ENCODE measurements at places on chromosomes 1 and 21.

DNA sequence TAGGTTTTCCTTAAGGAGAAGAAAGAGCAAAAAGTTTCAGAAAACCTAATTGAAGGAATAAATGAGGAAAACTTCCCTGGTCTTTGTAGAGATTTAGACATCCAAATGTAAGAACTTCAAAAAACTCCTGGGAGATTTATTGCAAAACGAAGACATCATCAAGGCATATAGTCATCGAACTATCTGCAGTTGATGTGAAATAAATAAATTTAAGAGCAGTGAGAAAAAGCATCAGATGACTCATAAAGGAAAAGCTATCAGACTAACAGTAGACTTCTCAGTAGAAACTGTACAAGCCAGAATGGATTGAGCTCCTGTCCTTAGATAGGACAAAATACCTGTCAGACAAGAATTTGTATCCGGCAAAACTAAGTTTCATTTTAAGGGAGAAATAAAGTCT, 569.4 kb upstream of the ADAMTS5 start:
- DNase-seq: no peak

GRCh38 chr1:34188418-34188817, 11.7 kb downstream of the C1orf94 start:
- no peak for DNase-seq

- DNase-seq: peak; percentile 19
Observed at GRCh38 chr1:6178751-6179563, 1.2 kb downstream of the CHD5 start.

DNA sequence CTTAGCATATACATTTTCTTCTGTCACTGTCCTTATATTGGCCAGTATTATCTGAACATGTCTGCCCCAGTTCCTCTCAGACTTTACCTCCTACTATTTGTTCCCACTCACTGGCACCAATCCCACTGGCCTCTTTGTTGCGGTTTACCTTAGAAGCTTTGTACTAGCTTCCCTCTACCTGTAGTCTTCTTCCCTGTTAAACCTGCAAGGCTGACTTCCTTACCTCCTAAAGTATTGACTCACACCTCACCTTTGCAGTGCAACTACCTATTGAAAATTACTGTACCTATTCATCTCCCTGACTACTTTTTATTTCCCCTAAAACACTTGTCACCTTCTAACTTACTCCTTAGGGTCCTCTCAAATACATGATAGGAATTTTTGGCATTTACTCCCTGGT, 111.1 kb downstream of the CLEC20A start:
- no peak for DNase-seq

DNA sequence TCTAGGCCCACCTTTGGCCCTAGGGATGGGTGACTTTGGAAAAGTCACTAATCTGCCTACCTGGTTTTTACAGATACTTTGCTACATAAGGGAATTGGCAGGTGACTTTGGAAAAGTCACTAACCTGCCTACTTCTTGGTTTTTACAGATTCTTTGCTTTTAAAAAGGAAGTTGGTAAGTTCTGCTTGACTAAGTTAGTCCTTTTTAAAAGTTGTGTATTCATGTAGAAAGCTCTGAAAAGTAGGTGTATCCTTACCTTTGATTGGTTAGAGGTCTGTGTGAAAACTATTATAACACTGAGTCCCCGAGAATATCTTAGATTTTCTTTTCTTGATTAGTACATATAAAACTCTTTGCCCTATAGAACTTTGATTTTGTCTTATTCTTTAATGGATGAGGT, 12.4 kb downstream of the ATF6 start:
- DNase-seq: no peak

DNA sequence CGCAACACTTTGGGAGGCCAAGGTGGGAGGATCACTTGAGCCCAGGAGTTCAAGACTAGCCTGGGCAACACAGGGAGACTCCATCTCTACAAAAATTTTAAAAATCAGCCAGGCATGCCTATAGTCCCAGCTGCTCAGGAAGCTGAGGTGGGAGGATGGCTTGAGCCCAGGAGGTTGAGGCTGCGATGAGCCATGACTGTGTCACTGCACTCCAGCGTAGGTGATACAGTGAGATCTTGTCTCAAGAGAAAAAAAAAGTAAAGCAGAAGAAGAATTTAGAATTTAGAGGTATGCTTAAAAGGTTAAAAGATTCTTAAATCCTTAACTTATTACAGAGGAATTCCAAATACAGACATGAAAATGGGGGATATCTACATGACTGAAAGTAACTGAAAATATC, 79.5 kb downstream of the SMYD3 start:
- DNase-seq: no peak

GRCh38 chr1:15883326-15883725, 35.8 kb downstream of the SPEN start:
- DNase-seq: no peak

DNA sequence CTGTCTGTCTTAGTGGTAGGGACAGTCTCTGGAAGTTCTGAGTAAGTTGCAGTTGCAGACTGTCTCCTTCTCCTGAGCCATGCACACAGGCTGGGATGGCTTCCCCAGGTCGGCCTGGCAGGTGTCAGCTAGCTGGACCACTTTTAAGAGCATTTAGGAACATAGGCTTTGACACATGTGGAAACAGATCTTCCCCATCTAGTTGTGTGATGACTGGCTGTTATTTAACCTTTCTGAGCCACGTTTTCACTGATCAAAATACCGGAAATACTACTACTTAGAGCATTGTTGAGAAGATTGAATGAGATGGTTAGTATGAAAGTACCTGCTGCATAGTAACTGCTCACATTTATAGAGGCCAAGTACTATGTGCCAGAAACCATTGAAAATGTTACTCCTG, 6.2 kb upstream of the MAPKAPK2 start:
- DNase-seq: no peak

DNA sequence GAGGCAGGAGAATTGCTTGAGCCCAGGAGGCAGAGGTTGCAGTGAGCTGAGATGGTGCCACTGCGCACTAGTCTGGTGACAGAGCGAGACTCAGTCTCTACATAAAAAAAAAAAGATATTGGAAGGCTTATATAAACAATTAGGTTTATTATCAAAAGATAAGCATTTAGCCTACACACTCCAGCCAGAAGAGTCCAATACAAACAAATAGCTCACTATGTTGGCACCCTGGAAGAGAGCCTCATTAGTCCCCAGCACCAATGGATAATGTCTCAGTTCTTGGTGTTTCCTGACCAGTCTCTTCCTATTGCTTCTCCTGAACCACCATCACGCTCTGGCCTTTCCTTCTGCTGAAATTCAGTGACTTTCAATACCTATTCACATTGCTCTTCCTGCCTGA, 48.6 kb upstream of the ATP1A1 start:
- no peak for DNase-seq

DNA sequence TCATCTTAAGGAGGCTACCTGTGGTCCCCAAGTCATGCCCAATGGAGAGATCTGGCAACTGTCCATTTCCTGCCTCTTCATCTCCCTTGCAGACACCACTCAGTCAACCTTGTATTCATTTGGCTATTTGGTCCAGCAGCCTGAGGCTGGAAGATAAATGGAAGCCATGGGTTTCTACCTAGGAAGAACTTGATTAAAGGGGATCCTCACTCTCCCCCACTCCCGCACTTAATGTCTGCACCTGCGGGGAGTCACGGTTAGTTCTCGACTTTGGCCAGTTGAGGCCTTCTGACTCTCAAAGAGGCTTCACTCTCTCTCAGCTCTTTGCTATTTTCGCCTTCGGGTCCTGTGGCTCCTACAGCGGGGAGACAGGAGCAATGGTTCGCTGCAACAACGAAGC, 8.4 kb upstream of the ATXN7L2 start:
- peak; percentile 0 for DNase-seq

- DNase-seq: no peak
Observed at GRCh38 chr1:211309617-211310016, 17.0 kb upstream of the TRAF5 start.

DNA sequence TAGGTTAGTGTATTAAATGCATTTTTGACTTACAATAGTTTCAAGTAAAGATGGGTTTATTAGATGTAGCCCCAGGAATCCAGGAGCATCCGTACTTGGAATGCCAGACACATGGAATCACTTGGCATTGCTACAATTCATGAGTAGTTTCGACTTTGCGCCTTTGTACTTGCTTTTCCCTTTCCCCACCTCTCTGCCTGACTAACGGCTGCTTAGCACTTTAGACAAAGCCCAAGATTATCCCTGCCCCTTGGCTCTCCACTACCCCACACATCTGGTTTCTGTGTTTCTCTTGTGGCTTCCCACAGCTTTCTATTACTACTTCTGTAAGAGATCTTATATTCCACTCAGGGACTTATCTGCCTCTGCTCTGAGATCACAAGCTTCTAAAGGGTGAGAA, 397.7 kb upstream of the POU3F1 start:
- no peak for DNase-seq

DNA sequence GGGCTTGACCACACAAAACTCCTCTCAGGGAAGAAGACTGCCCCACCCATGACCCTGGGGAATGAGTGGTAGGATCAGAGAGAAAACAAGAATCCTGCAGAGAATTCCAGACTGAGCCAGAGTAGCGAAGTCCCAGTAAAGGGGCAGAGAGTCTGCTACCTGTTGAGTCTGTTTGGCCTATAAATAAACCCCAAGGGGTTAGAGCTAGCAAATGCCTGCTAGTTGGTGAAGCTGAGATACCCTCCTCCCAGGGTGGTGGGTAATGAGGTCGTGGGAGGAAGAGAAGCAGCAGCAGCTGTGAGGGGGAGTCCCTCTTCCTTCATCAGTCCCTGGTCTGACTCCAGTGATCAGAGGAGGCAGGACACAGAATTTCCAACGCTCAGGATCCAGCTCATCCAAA, 2.5 kb downstream of the TRAF3IP3 start:
- DNase-seq: no peak

DNA sequence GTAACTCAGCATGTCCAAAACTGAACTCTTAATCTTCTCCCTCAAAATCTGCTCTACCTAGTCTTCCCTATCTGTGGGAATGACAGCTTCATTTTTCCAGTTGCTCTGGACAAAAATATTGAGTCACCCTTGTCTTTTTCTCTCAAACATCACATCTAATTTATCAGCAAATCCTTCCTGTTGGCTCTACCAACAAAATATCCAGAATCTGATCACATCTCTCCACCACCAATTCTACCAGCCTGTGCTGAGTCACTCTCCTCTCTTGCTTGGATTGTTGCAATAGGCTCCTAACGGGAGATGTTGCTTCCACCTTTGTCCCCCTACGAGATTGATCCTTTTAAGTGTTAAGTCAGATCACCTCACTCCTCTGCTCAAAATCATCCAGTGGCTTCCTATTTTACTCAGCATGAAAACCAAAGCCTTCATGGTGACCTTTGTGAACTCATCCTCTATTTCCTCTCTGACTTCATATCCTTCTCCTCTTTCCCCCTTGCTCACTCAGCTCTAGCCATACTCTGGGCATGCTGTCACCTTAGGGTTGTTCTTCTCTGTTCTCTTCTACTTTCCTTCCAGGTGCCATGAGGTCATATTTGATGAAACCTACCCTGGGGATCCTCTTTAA, 21.5 kb upstream of the SMYD2 start:
- DNase-seq: no peak

- DNase-seq: no peak
Observed at GRCh38 chr1:36389999-36390398, 4.3 kb upstream of the STK40 start.

- DNase-seq: no peak
Observed at GRCh38 chr1:204147406-204148383, 4.1 kb downstream of the ETNK2 start.

DNA sequence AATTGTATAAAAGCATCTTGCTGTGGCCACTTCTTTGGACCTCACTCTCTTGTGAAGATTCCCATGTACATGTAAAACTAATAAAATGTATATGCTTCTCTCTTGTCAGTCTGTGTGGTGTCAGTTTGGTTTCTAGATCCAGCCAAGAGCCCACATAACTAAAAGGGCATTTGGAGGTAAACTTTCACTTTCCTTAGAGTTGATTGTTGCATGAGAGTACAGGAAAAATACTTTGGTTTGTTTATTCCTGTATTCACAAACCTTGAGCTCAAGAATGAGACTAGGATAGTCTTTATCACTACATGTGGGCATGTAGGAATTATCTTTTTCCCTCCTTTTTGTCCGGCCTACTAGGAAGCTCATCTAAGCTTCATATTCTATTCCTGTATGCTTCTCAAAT, 50.9 kb downstream of the KCTD3 start:
- DNase-seq: no peak

DNA sequence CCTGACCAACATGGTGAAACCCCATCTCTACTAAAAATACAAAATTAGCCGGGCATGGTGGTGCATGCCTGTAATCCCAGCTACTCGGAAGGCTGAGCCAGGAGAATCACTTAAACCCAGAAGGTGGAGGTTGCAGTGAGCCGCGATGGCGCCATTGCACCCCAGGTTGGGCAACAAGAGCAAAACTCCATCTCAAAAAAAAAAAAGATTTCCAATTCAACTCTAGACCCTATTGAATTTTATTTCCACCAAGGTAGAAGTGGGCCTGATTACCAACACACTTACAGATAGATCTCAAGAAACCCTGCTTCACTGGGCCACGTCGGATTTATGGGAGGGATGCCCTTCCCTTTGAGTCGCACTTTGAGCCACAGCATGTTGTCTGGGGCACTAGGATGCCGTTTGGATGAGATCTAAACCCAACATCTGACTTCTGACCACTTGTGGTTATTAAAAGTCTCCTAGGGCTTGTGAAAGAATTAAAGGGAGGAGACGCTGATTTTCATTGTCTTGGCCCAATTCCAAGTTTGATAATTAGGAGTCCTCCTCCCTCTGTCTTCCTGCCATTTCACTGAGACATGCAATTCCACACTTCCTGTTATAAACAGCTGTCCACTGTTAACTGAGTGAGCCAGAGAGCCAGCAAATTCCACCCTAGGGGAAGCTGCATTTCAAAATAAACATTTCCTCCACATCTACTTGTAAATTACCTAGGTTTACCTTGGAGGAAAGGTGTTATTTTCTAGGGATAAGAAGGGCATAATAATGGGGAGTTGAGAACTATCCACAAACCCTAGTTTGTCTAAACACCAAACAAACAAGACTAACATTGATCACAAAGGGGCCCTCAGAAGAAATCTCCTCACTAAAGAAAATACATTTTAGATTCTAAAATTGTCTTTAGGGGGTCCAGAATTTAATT, 5.2 kb upstream of the RERE start:
- DNase-seq: no peak

DNA sequence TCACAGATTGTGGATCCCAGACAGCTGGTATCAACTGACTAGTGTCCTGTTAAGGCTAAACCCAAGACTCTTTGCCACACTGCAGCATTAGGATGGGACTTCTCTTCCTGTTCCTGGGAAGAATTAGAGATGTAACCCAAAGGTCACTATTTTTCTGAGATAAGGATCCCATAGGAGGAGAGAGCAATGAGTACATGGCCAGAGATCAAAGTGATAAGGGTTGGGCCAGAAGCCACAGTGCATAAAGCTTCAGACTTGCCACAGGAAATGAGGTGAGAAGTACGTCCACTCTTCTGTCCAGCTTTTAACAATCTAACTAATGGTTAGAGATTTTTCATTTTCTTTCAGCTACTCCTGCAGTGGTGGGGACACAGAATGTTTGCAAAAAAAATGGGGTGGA, at the start of gene HSD3B1:
Gene HSD3B1, plus strand, starts transcription at position 270 of the 400 bp plus-strand sequence. CDS start 267 bp downstream, outside the sequence.
- no peak for DNase-seq

DNA sequence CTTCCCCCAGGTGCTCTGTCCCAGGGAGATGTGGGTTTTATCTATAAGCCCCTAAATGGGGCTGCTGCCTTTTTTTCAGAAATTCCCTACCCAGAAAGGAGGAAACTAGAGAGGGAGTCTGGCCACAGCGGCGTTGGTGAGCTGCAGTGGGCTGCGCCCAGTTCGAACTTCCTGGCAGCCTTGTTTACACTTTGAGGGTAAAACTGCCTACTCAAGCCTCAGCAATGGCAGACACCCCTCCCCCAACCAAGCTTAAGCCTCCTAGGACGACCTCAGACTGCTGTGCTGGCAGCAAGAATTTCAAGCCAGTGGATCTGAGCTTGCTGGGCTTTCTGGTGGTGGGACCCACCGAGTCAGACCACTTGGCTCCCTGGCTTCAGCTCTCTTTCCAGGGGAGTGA, 46.2 kb upstream of the PAPPA2 start:
- no peak for DNase-seq
